ENCODE measurements at places on chromosomes 1 and 21.
A peak's percentile ranks its signal among the peaks of the same experiment; 100 is the strongest.

DNA sequence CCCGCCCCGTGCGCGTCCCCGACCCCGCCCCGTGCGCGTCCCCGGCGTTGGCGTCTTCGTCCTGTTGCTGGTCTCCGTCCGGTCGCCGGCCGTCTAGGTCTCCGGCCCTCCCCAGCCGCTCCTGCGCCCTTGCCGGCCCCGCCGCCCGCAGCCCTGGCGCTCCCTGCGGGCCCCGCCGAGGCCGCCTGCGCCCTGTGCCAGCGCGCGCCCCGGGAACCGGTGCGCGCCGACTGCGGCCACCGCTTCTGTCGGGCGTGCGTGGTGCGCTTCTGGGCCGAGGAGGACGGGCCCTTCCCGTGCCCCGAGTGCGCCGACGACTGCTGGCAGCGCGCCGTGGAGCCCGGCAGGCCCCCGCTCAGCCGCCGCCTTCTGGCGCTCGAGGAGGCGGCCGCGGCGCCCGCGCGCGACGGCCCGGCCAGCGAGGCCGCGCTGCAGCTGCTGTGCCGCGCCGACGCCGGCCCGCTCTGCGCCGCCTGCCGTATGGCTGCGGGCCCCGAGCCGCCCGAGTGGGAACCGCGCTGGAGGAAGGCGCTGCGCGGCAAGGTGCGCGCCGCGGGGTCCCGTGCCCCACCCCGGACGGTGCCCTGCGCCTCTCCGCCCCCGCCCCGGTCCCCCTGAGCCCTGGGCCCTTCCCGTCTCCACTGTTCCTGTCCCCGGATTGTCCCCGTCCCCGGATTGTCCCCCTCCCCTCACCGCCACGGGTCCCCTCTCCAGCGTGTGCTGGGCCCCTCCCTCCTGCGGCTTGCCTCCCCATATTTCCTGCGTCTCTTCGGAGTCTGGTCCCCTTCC lies at the start of gene RNF187:
TSS of gene RNF187 (plus strand) at position 47 of the 789 bp plus-strand sequence.
- DNase-seq: peak; percentile 48

- no peak for DNase-seq
These were observed 565.2 kb upstream of the ADAMTS5 start for GRCh38 chr21:27532076-27532475.

- no peak for DNase-seq
These were observed 33.4 kb downstream of the MEGF6 start for GRCh38 chr1:3577711-3578432.

GRCh38 chr1:193262661-193263060 lies 76.2 kb upstream of the B3GALT2 start:
- no peak for DNase-seq

GRCh38 chr1:7462617-7463016 lies 308.5 kb upstream of the VAMP3 start:
- DNase-seq: no peak

GRCh38 chr1:114114185-114115094 lies 39.2 kb downstream of the SYT6 start:
- no peak for DNase-seq

- DNase-seq: no peak
These were observed 62.3 kb downstream of the SLC19A1 start for GRCh38 chr21:45479691-45480675.

DNA sequence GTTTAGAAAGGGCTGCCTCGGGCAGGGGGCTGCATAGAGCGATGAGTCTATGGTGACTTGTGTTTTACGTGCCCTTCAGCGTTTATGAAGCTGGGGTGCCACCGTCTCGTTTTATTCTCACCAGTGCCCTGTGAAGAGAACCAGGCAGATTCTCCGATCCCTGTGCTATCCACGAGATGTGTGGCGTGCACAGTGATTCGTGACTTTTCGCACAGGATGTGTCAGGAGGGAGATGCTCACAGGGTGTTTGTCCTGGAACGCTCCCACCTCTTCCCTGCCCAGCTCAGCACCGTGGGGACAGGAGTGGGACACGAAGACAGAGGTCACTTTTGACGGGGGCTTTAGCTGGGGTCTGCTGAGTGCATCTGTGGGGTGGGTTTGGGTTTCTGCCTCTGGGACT lies 54.9 kb upstream of the AJAP1 start:
- no peak for DNase-seq

- no peak for DNase-seq
These were observed 60.0 kb upstream of the EPS8L3 start for GRCh38 chr1:109823543-109824348.

- no peak for DNase-seq
These were observed 144.6 kb downstream of the LMO4 start for GRCh38 chr1:87473203-87473661.

DNA sequence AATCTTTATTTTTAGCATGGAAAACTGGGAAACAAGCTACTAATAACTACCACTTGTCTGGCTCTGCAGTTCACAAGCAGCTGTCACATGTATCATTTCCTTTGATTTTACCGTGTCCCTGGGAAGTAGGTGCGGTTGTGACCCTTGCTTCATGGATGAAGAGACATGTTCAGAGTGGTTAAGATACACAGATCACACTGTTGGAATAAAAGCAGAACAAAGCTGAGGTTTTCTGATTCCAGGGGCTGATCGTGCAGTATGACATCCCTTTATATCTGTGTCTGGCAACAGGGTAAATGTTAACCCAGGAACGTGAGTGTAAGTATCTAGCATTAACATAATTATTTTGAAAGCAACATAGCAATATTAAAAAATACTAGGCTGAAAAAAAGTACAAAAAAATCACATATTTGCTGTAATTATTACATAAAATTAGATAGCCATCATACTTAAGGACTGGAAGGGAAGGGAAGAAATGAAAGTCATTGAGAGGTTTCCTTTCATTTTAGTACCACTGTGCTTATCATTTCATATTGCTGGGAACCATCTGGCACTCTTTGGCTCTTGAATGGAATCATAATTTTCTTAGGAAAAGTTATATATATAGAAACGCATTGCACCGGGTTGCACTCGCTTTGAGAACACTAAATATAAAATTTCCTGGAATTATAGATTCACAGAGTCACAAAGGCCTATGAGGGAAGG lies 62.8 kb upstream of the PAXBP1 start:
- no peak for DNase-seq

- DNase-seq: no peak
These were observed 28.6 kb downstream of the NTMT2 start for GRCh38 chr1:170174395-170174794.

- no peak for DNase-seq
These were observed 56.1 kb downstream of the KCTD3 start for GRCh38 chr1:215623162-215623561.

DNA sequence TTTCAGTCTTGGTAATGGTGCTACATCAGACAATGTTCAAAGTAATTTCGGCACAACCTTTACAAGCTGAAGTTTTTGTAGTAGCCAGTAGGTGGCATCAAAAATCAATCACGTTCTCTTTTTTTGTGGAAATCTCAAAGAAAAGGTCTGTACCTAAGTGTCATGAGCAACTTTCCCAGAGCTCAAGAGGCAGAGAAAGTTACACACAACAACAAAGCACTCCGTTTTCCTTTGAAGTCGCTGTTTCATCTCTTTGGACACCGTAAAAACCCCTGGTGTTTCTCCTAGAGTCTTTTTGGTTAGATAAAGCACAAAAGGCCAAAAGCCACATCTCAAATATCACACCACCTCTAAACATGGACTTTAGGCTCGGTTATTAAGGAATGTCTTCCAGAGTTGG lies 131.6 kb downstream of the LHX8 start:
- no peak for DNase-seq

DNA sequence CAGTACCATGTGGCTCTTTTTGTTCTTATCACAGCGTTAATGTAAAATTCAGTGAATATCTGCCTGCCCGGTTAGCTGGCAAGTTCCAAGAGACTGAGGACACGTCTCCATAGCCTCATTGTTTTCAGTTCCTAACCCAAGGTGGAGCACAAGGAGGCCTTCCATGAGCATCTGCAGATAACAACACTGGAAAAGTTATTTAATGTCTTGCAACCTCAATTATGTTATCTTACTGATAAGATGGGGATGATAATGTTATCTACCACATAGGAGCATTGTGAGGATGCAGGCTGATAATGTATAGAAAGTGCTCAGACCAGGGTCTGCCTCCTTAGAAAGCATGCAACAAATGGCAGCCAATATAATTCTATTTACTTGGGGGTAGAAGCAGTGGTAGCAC lies 109.6 kb upstream of the DNAH14 start:
- no peak for DNase-seq

DNA sequence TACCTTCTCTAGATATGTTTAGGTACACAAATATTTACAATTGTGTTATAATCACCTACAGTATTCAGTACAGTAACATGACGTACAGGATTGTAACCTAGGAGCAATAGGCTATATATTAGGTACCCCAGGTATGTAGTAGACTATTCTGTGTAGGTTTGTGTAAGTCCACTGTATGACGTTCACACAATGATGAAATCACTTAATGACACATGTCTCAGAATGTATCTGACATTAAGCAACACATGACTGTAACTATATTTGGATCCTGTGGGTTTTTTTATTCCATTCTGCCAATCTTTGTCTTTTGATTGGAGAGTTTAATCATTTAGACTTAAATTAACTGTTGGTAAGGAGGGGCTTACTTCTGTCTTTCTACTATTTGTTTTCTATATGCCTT lies 52.1 kb downstream of the STYXL2 start:
- no peak for DNase-seq

GRCh38 chr1:12587981-12588640 lies 29.9 kb downstream of the DHRS3 start:
- DNase-seq: no peak

GRCh38 chr21:36928960-36929359 lies 37.5 kb downstream of the HLCS start:
- no peak for DNase-seq

DNA sequence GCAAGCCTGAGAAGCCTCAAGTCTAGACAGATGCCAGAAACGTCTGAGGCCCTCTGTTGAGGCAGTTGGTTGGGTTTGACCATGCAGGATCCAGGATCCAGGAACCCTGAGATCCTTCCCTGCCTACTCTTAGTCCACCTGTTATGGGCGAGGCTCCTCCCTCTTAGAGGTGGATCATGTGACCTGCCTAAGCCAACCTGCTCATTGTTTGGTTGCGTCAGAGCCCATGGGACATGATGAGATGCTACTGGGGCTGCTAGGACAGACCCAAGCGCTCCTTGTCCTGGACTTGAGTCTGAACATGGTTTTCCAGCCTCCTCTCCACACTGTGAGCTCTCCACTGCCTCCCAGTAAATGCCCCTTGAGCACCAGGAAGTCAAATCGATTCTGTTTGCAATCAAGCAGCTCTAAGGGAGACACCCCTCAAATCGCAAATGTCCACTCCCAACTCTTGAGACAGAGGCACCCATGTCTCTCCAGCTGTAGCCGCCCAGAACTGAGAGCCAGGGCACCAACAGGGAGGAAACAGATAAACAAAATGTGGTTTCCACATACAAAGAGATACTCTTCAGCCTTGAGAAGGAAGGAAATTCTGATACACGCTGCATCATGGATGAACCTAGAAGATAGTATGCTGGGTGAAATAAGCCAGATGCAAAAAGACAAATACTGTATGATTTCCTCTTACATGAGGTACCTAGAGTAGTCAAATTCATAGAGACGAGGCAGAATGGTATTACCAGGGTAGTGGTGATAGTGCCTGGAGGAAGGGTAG lies 31.7 kb upstream of the WNT4 start:
- no peak for DNase-seq

DNA sequence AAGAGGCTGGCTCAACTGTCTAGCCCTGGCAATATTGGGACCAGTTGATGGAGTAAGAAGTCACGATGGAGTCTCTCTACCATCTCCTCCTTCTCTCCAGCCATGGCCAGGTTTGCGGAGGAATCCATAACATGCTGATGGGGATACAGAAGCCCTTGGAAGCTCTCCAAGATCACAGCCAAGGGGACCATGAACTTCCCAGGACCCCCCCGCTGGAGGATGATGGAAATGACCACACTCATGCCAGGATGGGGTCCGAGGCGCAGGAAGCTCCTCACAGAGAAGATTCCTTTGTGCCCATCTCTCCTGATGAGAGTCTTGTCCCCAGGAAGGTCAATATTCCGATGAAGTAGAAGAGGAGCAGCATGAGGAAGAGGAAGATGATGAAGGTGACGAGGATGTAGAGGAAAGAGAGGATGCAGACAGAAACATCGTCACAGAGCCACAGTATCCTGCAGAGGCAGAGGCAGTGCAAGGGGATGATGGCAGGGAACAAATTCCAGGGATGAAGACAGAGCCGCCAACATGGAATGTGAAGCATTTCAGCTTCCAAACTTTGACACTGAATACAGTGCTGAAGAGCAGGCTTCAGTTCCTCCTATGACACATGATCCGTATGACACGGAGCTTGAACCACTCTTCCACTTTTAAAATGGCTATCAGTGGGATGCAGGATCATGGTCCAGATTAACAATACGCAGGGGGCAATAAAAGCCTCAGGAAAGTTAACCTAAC lies 57.9 kb upstream of the EDN2 start:
- no peak for DNase-seq

DNA sequence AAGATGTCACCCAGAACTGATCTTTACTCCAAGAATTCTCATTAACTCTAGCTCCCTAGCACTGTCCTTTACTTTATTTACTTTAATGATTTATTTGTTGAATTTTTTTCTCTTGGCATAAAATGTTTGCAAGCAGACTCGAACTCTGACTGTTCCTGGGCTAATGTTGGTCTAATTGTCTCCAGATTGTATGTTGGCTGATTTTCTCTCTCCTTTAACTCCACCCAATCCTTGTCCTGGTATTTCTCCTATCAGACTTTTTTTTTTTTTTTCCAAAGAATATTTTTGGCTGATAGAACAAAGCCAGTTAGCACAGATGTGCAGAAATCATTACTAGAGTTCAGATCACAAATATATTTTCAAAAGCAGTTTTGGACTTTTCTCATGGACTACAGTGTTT lies 82.6 kb downstream of the ATF6 start:
- no peak for DNase-seq

GRCh38 chr1:10594595-10595223 lies 120.0 kb downstream of the PEX14 start:
- DNase-seq: no peak

DNA sequence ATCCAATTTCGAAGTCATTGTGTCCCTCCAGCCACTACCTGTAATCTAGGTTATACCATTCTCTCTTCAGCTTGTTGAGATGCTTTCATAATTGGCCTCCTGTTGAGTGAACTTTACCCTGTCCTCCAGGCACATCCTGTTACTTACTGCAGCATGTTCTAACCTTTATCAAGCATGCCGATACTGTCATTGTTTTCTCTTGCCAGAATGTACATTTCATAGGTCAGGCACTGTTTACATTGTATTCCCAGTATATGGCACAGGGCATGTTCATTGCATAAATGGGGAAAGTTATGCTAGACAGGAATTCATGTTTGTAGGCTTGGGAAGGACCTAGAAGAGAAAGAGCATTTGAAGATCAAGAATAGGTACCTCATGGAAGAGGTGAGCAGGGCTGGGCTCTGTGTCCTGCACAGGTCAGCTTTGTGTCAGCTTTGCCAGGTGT lies 10.2 kb downstream of the CXADR start:
- no peak for DNase-seq

GRCh38 chr1:211420389-211420788 lies 71.6 kb downstream of the RD3 start:
- DNase-seq: no peak

Data from activated CD4-positive, alpha-beta T cell treated with anti-CD3 and anti-CD28 coated beads, Interleukin-2, amount 10 ng/mL, durations not matched to agents 7 days and 5 days (primary cell).